ENCODE measurements at places on chromosomes 12 and 14.
A peak's percentile ranks its signal among the peaks of the same experiment; 100 is the strongest.

- DNase-seq = peak; percentile 22
These were observed 69.4 kb downstream of the FGD6 start for GRCh38 chr12:95147866-95148265.

DNA sequence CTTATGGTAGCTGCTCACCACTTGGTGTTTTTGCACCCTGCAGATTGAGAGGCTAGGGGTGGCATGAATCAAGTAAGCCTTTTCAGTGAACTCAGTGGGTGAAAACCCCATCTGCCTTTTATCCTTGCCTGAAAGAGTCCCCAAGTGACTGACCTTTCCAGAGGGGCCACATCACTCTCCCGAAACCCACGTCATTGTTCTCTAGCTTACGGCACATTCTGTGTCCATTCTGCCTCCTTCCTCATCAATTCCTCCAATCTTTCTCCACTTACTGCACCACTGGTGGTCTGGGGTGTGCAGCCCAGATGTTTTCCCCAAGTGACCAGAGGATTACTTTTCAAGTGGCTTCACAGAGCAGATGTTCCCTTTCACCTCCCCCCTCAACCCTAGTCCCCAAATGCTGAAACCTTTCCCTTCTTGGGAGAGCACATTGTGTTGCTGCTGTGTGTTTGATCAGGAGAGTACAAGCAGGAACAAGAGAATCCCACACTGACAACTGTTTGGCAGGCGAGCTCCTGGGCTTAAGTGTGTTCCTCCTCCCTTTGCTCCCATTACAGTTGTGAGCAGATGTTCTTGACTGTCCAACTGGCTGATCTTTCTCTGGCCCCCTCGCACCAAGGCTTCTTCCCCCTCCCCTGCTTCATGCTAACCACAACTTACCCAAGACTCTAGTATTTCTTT lies 138.0 kb upstream of the IGF1 start:
- DNase-seq = no peak

- no peak for DNase-seq
These were observed 53.9 kb downstream of the ISCA2 start for GRCh38 chr14:74547331-74547927.

GRCh38 chr12:69238589-69239351 lies 599 bp upstream of the CPSF6 start:
- DNase-seq = peak; percentile 38

- DNase-seq = no peak
These were observed 196.4 kb downstream of the RGS6 start for GRCh38 chr14:72128629-72129028.

DNA sequence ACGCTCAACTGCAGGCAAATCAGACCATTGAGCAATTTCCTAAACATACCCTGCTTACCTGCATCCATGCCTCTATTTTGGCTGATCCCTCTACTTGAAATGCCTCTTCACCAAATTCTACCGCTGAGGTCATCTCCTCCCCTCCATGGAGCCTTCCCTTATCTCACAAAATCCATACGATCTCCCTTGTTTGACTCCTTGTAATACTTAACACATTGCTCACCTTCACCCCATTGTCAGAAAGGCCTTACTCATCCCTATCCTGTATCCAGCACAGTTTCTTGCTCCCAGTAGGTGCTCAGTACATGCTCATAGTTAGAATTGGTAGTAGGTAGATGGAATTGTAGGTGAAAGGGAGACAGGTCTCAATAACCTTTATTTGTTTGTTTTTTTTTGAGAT lies 5.4 kb downstream of the DDN start:
- DNase-seq = no peak

DNA sequence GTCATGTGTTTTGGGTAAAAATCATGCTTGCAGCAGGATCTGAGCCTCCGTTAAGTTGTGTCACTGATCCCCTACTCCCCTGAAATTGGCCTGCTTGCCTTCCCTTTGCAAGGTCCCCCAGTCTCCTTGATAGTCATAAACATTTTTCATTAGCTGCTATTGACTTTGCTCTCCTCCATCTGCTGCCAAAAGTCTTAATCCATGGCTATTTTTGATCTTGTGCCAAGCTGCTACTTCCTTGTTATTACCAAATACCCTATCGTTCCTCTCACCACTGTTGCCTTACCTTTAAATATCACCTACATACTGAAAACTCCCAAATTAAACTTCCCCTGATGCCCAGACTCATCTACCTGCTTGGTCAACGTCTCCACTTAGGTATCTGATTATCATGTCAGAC lies 148.3 kb downstream of the PHLDA1 start:
- DNase-seq = peak; percentile 76

Data from NCI-H69 (cell line).